Activated naive CD4-positive, alpha-beta T cell treated with anti-CD3 and anti-CD28 coated beads, Interleukin-2, amount 10 ng/mL, durations not matched to agents 7 days and 5 days (primary cell): ENCODE measurements at places on chromosomes 5 and 9.

DNA sequence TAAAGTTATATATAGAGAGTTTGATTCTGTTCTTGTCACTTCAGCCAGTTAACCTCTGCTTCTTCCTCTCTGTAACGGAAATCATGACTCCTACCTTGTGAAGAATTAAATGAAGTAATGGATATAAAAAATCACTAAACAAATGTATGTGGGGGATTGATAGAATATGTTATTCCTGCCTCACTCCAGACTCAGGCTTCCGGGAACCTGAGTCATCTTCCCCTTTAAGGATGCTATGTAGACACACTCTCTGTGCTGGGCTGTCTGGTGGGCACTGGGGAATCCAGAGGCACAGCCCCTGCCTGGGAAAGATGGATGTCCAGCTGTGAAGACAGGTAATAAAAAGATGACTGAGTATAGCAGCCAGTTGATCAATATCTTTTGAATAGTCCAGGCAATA is 77.4 kb downstream of the ZNF618 start:
- DNase-seq = no peak

DNA sequence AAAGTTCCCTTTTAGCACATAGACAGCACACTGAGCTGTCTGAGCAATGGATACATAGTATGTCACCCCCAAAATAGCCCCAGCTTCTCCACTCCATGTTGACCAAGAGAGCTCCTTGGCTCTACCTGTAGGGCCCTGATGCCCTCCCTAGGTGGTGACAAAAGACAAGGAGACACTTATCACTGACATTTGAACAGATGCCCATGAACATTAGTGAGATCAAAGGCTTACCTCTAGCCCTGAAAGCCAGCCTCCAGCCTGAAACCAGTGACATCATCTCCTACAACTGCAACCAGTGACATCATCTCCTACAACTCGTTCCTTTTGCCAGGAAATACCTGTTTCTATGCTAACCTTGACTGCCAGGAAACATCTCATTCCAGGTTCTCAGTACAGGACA is 122.7 kb downstream of the FSTL4 start:
- peak; percentile 23 for DNase-seq

DNA sequence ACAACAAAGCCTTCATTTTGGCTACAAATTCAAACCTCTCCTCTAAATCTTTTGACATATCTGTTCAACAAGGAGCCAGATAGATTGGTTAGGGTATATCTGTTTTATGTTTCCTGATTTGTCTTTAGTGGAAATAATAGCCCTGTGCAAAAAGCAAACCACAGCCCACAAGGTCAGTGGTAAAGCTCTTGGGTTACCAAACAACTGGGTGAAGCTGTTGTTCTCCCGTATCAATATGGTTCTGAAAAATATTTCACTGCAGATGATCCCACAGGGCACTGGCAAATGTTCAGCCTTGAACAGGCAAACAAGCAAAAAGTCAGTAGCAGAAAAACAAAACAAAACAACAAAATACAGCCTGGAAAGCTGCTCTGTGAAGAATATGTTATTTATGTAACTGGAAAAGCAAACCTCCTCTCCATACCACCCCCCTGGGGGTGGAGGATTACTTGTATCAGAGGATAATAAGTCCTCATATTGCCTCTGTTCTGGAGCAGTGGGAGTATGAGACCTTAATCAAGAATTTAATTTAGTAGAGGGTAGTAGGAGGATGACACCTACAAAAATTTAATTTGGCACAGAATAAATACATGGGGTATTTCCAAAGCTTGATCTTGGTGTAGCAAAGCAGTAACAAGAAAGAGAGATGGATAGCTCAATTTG is 20.8 kb upstream of the PTBP3 start:
- DNase-seq = no peak

- DNase-seq = no peak
These were observed 49.4 kb upstream of the COL5A1 start for GRCh38 chr9:134592018-134592818.

GRCh38 chr9:107740088-107740980 is 250.8 kb upstream of the KLF4 start:
- no peak for DNase-seq

GRCh38 chr5:107743373-107744000 is 72.8 kb upstream of the EFNA5 start:
- DNase-seq = no peak

GRCh38 chr5:168765086-168765550 is 185.9 kb upstream of the PANK3 start:
- no peak for DNase-seq

DNA sequence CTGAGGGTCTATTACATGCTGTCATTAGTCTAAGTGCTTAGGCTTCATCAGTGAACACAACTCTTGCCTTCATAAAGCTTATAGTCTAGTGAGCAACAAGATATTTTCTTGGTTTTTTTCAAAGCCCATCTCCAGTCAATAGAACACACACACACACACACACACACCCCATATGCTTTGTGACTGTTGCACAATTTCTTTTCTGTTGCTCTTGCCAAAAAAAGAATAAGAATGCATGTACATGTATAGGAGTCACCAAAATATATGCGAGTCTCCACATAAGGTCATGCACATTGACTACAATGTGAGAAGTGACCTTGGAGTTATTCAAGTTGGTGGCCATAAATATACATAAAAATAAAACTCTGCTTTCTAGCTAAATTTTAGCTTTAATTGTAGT is 351.5 kb upstream of the TLE4 start:
- no peak for DNase-seq

GRCh38 chr5:137871571-137871970 is 3.9 kb downstream of the MYOT start:
- no peak for DNase-seq

DNA sequence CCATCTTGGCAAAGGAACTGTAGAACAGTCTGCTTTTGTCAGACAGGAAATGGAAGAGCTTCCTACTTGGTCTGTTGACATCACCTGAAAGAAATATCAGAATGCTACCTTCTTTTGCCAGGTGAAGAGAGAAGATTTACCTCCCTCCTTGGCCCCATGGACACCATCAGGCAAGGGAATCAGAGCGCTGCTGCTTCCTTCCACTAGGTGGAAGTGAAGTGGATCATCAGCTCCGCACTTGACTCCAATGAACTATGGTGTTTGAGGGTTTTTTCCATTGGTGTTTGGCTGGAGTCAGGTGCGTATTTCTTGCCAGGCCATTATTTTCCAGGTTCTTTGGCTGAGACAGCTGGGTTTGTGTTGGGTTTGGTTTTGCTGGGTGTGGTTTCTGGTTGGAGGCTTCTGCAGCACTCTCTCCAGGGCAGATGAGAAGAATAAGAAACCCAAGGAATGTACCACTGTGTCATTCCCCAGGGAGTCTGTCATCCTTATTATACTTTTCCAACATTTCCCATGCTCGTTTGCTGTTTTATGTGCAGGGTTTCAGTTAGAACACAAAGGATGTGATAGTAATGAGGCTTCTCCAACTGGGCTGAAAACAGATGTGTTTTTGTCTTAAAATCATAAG is 12.4 kb downstream of the SPATA31E1 start:
- no peak for DNase-seq

GRCh38 chr9:82367016-82367415 is 378.4 kb downstream of the SPATA31D1 start:
- no peak for DNase-seq

DNA sequence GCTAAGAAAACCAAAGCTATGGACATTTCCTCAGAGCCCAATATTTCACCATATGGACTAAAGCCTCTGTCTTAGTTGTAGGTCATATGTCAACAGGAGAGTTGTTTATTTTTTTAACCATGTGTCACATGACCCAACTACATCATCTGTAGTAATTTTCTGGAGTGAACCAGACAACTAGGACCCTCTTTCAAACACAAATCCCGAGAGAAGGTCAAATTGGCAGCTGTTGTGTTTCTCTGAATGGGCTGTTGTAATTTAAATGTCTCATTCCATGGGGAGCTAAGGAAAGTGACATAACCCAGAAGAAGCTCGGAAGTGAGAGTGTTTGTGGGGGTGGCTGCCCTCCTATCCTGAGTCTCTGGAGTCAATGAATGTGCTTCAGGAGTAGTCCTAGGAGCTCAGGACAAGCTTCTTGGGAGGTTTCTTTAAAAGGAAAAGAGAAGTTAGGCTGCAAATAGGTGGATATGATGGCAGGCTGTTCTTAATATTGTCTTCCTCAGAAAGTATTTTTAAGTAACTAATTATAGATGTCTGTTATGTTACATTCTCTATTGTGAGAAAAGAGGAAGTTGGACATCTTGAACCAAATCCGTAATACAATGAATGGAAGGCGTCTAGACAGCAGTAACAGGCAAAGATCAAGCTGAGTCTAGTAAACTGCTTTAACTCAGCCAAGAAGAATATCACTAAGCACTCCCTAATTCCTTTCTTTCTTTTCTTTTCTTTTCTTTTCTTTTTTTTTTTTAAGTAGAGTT is 50.1 kb downstream of the TMEM167A start:
- no peak for DNase-seq

DNA sequence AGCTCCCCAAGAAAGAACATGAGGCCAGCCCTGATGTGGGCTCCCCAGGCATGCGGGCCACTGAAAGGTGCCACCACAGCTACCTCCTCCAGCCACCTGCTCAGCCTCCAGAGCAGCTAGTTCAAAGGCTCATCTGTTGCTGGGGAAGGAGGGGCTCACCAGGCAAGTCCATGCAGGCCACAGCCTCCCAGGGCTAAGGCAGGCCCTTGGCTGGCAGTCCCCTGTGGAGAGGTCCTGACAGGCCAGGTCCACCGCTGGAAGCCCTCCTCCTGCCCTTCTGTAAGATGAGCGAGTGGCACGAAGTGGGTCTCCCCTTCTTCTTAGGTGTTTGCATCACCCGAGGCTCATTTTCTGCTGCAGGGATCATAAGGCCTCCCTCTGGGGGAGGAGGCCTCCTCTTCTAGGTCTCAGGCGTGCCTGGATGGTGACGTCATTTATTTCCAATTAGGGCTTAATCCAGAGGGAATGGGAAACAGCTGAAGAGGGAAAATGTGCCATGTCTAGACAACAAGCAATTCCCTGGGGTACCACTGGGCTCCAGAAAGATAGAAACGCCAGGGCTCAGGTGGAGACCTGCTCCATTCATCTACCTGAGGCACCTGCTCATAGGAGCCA is 91.6 kb downstream of the CFAP90 start:
- DNase-seq = no peak

DNA sequence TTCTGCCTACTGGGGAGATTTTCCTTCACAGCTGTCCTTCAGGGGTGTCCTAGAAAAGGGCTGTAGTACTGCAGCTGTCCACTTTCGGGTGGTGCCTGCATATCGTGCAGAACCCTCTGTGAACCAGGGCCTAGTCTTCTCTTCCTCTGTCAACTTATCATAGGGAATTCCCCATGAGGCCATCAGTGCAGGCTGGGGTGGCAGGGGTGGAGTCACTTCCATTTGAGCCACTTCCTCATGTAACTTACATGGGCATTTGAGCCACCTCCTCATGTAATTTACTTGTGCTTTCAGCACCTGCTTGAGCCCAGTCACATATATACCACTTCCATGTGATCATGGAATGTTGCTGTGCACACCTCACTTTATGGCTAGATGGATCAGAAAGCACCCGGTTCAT is 742.0 kb upstream of the RGMB start:
- DNase-seq = no peak

DNA sequence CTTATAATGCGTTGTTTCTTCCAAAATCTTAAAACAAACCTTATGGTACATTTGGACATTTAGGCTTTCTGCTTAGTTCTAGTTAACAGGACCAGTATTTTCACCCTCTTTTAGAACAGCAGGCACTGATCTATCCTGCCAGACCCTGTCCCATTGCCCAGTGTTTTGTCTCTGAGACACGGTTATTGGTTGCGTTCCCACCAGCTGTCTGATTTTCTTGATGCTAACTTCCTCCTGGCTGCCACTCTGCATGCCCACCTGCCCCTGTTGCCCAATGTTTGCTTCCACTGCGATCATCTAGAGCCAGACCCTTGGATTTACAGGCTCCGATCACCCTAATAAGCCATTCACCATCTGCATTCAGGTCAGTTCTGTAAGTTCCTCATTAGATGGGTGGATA is 506.0 kb upstream of the CDH6 start:
- no peak for DNase-seq

- no peak for DNase-seq
These were observed 198.4 kb upstream of the RASA1 start for GRCh38 chr5:87069311-87069710.

- no peak for DNase-seq
These were observed 288.5 kb upstream of the ANKH start for GRCh38 chr5:15160091-15160490.

DNA sequence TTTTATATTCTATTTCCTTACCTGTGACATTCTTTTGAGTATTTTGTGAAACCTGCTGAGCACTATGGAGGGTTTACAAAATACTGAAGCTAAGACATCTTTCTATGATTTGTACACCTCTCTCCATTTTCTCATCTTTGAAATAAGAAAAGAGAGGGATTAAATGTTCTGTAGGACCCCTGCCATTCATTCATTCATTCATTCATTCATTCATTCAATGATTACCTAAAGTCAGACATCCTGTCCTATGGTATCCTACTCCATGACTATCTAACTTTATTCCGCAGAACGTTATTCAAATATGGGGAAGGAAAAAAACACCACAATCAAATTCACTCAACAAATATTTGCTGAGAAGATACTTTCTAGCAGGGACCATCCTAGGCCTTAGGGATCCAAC is 51.4 kb downstream of the AP3B1 start:
- no peak for DNase-seq

GRCh38 chr9:126833710-126834345 is 26.6 kb upstream of the ZBTB34 start:
- no peak for DNase-seq

DNA sequence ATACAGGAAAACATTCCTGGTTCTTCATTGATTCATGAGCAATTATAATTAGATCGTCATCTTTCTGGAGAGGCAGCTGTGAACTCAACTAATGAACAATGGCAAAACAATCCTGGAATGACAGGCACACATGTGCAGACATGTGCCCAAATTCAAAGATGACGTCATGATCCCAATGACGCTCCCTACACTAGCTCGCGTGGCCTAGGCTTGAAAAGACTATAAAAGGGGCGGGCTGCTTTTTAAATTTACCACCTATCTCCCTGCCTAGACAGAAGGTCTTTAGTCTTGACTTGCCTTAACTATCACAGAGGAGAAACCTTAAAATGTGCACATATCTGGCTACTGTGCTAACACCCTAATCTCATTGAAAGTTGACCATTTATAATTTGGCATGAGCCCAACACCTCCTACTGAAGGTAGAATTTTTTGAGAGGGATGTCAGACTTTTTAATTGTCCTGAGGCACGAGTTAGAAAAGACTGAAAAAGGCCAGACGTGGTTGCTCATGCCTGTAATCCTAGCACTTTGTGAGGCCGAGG is 88.2 kb downstream of the PRRT1B start:
- no peak for DNase-seq

GRCh38 chr9:130458804-130459067 is 14.0 kb downstream of the ASS1 start:
- no peak for DNase-seq

GRCh38 chr5:145764325-145764724 is 70.8 kb downstream of the PRELID2 start:
- no peak for DNase-seq

DNA sequence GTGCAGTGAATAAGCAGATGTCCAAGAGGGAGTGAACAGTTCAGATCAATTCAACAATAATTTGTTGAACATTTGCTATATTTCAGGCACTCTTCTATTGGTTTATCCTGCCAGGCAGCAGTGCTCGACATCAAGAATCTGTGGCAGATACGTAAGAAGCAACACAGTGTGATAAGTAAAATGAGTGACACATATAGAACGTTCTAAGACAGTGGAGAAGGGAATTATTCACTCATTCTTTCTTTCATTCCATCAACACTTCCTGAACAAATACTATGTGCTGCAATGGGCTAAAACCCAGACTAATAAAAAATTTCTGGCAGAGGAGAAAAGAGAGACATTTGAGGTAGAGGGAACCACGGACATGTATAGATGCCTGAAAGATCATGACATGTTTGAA is 89.9 kb upstream of the GLIS3 start:
- no peak for DNase-seq

GRCh38 chr9:122004589-122004988 is 88.5 kb downstream of the TTLL11 start:
- no peak for DNase-seq
